ENCODE measurements at places on chromosomes 3 and 15.
A peak's percentile ranks its signal among the peaks of the same experiment; 100 is the strongest.

DNA sequence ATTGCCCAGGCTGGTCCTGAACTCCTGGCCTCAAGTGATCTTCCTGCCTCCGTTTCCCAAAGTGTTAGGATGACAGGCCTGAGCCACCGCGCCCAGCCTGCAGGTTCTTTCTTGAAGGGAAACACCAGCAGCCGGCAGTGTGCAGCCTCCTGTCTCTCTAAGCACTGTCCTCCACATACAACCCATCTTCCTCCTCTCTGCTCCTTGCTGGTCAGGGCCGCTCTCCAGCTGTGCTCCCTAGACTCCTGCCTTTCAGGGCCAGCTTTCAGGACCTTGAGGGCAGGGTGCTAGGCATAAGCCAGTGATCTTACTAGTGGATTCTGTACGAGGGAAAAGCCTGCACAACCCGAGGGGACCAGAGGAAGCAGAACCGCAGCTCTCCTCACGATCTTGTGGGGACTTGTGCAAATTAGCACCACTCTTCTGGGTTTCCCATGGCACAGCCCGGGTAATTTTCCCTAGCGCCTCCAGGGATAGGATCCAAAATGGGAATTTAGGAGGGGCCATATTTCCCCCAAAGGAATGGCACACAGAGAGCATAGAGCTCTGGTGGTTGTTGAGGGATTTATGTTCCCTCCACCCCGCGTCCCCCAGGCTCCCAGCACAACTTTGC lies 18.2 kb upstream of the CORO2B start:
- DNase-seq = no peak

GRCh38 chr3:52257911-52258310 lies 12.4 kb downstream of the PPM1M start:
- DNase-seq = no peak

DNA sequence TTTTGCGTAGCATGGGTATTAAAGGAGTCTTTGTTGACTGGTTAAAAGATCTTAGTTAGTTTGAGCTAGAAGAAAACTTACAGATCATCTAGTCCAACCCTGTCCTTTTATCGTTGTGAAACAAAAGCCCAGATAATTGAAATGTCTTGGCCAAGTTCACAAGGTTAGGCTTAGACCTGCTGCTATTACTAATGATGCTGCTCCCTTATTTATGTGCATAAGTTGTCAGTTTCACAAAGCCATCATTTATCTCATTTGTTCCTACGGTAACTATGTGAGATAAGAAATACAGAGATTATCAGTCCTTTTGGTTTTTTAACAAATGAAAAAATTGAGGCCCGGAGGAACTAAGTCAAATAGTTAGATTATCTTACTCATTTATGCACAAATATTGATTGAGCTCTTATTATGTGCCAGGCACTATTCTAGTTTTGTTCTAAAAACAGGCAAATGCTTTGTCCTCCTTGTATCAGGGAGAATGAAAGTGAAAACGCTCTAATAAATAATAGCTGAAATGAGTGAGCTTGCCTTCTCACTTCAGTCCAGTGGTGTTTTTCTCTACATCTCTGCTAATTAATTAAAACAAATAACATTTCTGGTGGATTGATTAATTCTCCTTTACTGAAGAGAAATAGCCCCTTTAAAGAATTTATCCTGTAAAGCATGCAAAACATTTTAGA lies 49.1 kb upstream of the TPRG1 start:
- DNase-seq = no peak

DNA sequence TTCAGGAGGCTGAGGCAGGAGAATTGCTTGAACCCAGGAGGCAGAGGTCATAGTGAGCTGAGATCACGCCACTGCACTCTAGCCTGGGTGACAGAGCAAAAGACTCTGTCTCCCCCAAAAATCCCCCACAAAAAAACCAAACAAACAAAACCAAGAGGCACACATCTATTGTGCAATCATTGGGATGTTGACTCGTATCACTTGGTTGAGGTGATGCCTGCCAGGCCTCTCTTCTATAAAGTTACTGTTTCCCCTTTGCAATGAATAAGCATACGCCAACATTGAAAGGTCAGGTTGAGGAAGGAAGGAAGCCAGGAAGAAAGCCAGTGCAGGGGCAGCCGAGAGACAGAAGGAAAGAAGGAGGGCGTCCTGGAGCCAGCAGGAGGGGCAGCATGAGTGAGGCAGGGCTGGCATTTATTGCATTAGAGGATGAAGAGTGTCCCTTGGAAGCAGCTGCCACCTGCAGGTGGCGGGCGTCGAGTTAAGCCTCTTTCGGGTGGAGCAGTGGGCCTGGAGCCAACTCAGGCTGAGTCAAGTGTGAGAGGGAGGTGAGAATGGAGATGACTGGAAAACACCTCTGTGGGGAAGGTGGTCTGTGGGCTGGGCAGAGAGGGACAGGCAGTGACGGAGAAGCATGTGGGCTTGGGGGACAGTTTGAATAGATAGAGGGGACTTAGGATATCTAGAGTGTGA lies 8.3 kb upstream of the CSPG4 start:
- peak; percentile 50 for DNase-seq

GRCh38 chr3:97439373-97439772 lies 325.2 kb upstream of the ARL6 start:
- no peak for DNase-seq
